Articular chondrocyte of knee joint (primary cell): ENCODE measurements at places on chromosomes 1 and 21. TPM values are rescaled to one million over a fixed set of nuclear protein-coding genes. Genes with fewer than 3 reads are reported as not detected.

LCE2B gene
- not detected in 2 replicates for total RNA-seq

ERRFI1 gene
- total RNA-seq = 96.4 and 120 TPM in 2 replicates

LINGO4 gene
- not detected in 2 replicates for total RNA-seq

TSPAN2 gene
- 5.5 and 7.1 TPM in 2 replicates for total RNA-seq

PRRX1 gene
- total RNA-seq = 439 and 488 TPM in 2 replicates

RNU1-2 gene
- total RNA-seq = under 0.01 TPM in 2 replicates

WNT3A gene
- not detected in 2 replicates for total RNA-seq

ANKRD34A gene
- 0.52 and 0.76 TPM in 2 replicates for total RNA-seq

MRPS14 gene
- total RNA-seq = 21.7 and 23.0 TPM in 2 replicates

CRABP2 gene
- total RNA-seq = 1.6 and 3.0 TPM in 2 replicates

HTR6 gene
- 0.11 TPM in 1 of 2 replicates, not detected in the other for total RNA-seq

SPTA1 gene
- 0.13 TPM in 1 of 2 replicates, not detected in the other for total RNA-seq

WNT4 gene
- total RNA-seq = not detected in 2 replicates

OR2T35 gene
- not detected in 2 replicates for total RNA-seq

MXRA8 gene
- 507 and 540 TPM in 2 replicates for total RNA-seq

NOL9 gene
- 36.1 and 38.3 TPM in 2 replicates for total RNA-seq

PM20D1 gene
- 0.11 TPM in 1 of 2 replicates, not detected in the other for total RNA-seq

MIXL1 gene
- total RNA-seq = not detected in 2 replicates

ACTA1 gene
- 0.13 TPM in 1 of 2 replicates, not detected in the other for total RNA-seq

SLC26A9 gene
- under 0.01 TPM in 1 of 2 replicates, not detected in the other for total RNA-seq

NOTCH2NLA gene
- total RNA-seq = 130 and 152 TPM in 2 replicates
